ENCODE measurements at places on chromosomes 12 and 14. TPM values are rescaled to one million over a fixed set of nuclear protein-coding genes. Genes with fewer than 3 reads are reported as not detected.

EPYC gene
- not detected for total RNA-seq

CLEC2A gene
- not detected for total RNA-seq

RIPK3 gene
- 11.2 TPM for total RNA-seq

KRT83 gene
- not detected for total RNA-seq

BATF gene
- total RNA-seq, result 107 TPM

RGS6 gene
- 14.9 TPM for total RNA-seq

TRHDE gene
- not detected for total RNA-seq

P2RX2 gene
- not detected for total RNA-seq

GRCh38 chr12:14373217-14373616 lies 7.7 kb downstream of the ATF7IP start:
- peak overlapping the region; percentile 3 for H3K27ac ChIP-seq
- no peak overlapping the region for H3K4me3 ChIP-seq
- H3K36me3 ChIP-seq, result no peaks in the 10 kb centered on the region
- no peaks in the 10 kb centered on the region for H3K27me3 ChIP-seq

DNA sequence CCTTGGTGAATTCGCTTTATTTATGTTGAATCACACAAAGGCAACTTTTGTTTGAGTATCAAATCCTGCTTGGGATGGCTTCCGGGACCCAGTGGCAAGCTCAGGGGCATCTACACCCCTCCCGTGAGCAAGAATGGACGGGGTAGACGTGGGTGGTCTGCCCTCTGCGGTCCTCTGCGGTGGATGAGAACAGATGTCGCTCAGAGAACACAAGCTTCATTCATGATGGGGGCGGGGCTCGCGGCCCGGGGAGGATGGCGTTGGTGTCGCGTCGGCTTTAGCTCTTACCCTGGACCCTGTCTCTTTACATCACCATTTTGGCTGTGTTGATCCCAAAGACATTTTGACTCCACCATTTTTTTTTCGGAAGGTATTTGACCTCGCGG lies 158.5 kb upstream of the RTL1 start:
- no peaks in the 10 kb centered on the region for H3K4me1 ChIP-seq
- no peaks in the 10 kb centered on the region for H3K27me3 ChIP-seq
- no peak overlapping the region for H3K4me3 ChIP-seq
- no peaks in the 10 kb centered on the region for H3K36me3 ChIP-seq

GRCh38 chr12:93167841-93168492 lies 209.8 kb upstream of the NUDT4 start:
- H3K36me3 ChIP-seq, result no peaks in the 10 kb centered on the region
- H3K27ac ChIP-seq, result peak overlapping the region; percentile 88
- H3K4me3 ChIP-seq, result peak overlapping the region; percentile 69

DNA sequence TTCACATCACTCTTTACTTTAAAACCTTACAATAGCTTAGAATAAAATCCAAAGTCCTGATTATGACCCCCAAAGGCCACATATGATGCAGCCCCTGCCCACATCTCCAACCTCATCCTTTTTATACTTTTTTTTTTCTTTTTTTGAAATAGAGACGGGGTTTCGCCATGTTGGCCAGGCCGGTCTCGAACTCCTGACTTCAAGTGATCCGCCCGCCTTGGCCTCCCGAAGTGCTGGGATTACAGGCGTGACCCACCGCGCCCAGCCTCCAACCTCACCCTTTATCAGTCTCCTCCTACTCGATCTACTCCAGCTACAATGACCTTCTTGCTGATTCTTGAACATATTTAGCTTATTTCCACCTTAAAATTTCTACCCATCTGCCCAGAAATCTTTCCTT lies 1.2 kb upstream of the MAPKAPK5 start:
- H3K27me3 ChIP-seq, result no peaks in the 10 kb centered on the region
- no peaks in the 10 kb centered on the region for H3K36me3 ChIP-seq
- peak overlapping the region; percentile 97 for H3K4me3 ChIP-seq
- DNase-seq, result no peak

DNA sequence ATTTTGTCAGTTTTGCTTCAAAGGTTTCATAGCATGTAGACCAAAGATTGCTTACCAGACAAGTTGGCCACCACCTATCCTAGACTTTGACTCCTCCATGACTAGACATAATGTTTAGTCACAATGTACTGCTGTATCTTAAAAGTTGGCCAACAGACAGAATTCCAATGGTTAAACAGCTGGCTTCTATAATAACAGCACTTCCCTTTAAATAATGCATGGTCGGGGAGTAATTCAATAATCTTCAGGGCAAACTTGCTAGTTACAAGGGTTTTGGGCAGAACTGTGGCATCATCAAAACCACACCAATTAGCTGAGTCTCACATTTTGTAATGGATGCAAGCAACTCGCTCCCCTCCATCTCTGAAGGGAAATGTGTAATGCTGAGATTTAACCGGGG lies 56.9 kb downstream of the IGF1 start:
- no peaks in the 10 kb centered on the region for H3K27me3 ChIP-seq
- no peak overlapping the region for H3K27ac ChIP-seq
- H3K4me1 ChIP-seq, result no peaks in the 10 kb centered on the region
- no peak for DNase-seq
- H3K4me3 ChIP-seq, result no peak overlapping the region

GRCh38 chr12:127383281-127383680 lies 883.7 kb upstream of the TMEM132C start:
- no peak for DNase-seq
- no peaks in the 10 kb centered on the region for H3K27me3 ChIP-seq
- H3K36me3 ChIP-seq, result no peaks in the 10 kb centered on the region

GRCh38 chr12:92619730-92620684 lies 82.8 kb upstream of the PLEKHG7 start:
- H3K27ac ChIP-seq, result no peak overlapping the region
- no peak for DNase-seq
- H3K36me3 ChIP-seq, result no peaks in the 10 kb centered on the region
- H3K4me3 ChIP-seq, result no peak overlapping the region
- no peaks in the 10 kb centered on the region for H3K4me1 ChIP-seq
- H3K27me3 ChIP-seq, result no peaks in the 10 kb centered on the region

- no peak overlapping the region for H3K27ac ChIP-seq
- H3K4me3 ChIP-seq, result no peak overlapping the region
- H3K36me3 ChIP-seq, result no peaks in the 10 kb centered on the region
- H3K4me1 ChIP-seq, result peaks cover 22% of the 10 kb centered on the region
- DNase-seq, result no peak
Measured at GRCh38 chr14:89374908-89375307, 42.1 kb downstream of the FOXN3 start.

DNA sequence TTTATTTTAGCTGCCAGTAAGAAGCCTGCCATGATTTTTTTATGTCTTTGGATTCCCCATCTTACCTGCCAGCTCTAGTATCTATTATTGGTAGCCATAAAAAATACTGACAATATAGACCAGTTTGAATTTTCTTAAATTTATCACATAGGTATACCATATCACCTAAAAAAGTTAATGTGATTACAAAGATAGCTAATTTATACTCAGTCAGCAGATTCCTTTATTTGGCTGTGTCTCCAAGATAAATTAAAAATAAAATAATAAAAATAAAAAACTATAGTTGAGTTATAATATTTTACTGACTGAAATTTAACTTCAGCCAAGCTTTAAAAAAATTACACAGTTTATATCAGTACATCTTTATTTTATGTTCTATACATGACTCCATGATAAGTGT lies 128.3 kb downstream of the GPHN start:
- no peaks in the 10 kb centered on the region for H3K27me3 ChIP-seq
- H3K4me1 ChIP-seq, result no peaks in the 10 kb centered on the region
- no peak overlapping the region for H3K27ac ChIP-seq

DNA sequence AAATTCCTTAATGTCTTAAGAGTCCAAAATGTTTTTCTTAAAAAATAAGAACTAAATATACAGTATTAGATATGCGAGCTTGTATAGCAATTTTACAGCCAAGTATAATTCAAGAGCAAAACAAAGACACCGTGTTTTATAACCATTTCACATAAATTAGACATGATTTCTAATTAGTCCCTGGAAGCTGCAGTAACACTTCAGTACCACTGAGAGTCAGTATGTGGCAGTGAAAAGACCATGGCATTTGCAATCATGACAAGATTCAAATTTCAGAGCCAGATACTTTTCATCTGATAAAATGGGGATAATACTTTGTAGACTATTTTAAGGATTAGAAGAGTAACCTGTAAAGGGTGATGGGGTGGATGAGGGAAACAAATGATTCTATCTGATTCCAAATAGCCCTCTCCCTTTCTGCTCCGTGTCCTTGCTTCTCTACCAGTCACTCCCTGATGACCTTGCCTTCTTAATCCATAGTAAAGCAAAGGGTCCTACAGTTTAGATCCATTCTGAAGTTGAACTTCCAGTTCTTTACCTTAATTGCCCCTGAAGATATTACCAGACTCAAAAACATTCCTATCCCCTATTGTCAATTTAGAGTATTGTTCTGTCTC lies 145.4 kb upstream of the ABCD2 start:
- H3K4me1 ChIP-seq, result no peaks in the 10 kb centered on the region
- DNase-seq, result no peak
- H3K36me3 ChIP-seq, result no peaks in the 10 kb centered on the region
- no peak overlapping the region for H3K4me3 ChIP-seq
- H3K27ac ChIP-seq, result no peak overlapping the region
- H3K27me3 ChIP-seq, result no peaks in the 10 kb centered on the region

GRCh38 chr12:64663015-64663414 lies 52.7 kb downstream of the RASSF3 start:
- no peak for DNase-seq
- H3K4me3 ChIP-seq, result no peak overlapping the region
- no peak overlapping the region for H3K27ac ChIP-seq
- H3K36me3 ChIP-seq, result no peaks in the 10 kb centered on the region

DNA sequence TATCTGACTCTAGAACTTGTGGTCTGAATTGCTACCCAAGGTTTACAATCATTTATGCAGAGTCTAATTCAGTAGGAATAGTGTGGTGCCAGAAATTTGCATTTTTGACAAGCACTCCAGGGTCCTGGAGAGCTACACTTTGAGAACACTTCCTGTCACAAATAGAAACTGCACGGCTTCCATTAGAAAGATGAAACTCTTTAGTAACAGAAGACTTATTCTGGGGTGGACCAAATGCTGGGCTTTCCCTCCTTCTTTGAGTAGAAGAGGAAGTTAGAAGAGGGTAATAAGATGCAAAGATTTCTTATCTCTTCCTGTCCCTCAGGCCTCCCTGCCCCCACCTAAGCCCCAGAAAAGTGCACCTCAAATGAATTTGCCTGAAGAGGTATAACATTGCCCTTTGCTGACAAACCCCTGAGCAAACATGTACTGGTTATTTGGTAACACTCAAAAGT lies 28.4 kb downstream of the DGLUCY start:
- H3K27ac ChIP-seq, result peak overlapping the region; percentile 78
- H3K27me3 ChIP-seq, result no peaks in the 10 kb centered on the region
- peaks cover 14% of the 10 kb centered on the region for H3K4me1 ChIP-seq
- H3K36me3 ChIP-seq, result peaks cover 14% of the 10 kb centered on the region

GRCh38 chr12:21543151-21543550 lies 17.1 kb downstream of the SPX start:
- no peaks in the 10 kb centered on the region for H3K36me3 ChIP-seq
- H3K27me3 ChIP-seq, result no peaks in the 10 kb centered on the region
- H3K4me1 ChIP-seq, result no peaks in the 10 kb centered on the region

- no peak overlapping the region for H3K27ac ChIP-seq
- no peaks in the 10 kb centered on the region for H3K4me1 ChIP-seq
- no peak for DNase-seq
- no peak overlapping the region for H3K4me3 ChIP-seq
- H3K27me3 ChIP-seq, result no peaks in the 10 kb centered on the region
Measured at GRCh38 chr14:74704656-74705055, 8.2 kb downstream of the AREL1 start.

DNA sequence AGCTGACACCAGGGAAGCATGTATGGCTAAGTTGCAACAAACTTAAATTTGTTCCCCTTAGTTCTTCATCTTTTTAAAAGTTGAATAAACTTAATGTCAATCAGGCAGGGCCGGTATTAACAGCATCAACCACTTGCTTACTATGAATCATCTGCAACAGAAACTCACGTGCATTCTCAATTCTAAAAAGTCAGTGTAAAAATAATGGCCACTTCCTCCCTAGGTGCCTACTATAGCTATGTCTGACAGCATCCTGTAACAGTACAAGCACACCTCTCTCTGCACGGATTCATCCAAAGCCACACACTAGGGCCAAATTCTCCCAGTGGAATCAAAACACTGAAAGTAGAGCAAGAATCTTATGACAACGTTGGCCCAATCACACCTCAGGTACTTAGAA lies 48.6 kb downstream of the PPP1R36 start:
- H3K4me3 ChIP-seq, result no peak overlapping the region
- no peaks in the 10 kb centered on the region for H3K27me3 ChIP-seq
- H3K27ac ChIP-seq, result no peak overlapping the region
- H3K4me1 ChIP-seq, result no peaks in the 10 kb centered on the region
- DNase-seq, result peak; percentile 24

DNA sequence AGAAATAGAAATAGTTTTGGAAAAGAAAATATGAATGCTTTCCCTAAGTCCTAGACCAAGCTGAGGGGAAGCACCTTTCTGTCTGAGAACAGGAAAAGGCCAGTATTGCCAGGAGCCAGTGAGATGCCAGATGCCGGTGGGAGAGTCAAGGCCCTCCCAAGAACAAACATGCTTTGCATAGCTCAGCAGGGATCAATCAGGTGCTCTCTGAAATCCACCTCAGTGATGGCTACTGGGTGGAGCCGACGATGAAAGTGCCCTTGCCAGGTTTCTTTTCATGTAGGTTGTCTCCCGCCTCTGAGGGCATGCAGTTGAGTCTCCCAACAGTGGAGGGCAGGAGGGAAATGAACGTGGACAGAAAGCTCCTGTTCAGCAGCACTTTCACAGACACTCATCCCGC lies 28.3 kb downstream of the DEGS2 start:
- H3K27ac ChIP-seq, result no peak overlapping the region
- no peaks in the 10 kb centered on the region for H3K4me1 ChIP-seq
- no peak for DNase-seq
- peaks cover 36% of the 10 kb centered on the region for H3K36me3 ChIP-seq
- no peak overlapping the region for H3K4me3 ChIP-seq
- no peaks in the 10 kb centered on the region for H3K27me3 ChIP-seq

DNA sequence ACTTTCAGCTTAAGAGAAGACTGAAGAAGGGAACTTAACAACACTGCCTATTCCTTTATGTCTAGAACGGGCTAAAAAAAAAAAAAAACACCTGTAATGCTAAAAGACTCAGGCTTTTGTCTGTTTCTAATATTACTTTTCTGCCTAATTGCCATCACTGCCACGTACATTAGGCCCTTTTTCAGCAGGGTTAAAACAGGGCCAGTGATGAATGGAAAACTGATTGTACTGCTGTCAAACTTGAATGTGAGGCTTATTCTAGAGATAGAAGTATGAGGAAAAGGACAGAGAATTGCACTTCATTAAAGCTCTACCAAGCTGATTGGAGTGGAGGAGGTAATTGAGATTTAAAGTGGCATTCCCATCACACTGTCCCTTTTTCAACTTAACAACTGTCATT lies 535.8 kb downstream of the PRKD1 start:
- H3K27ac ChIP-seq, result no peak overlapping the region
- H3K36me3 ChIP-seq, result no peaks in the 10 kb centered on the region
- H3K4me3 ChIP-seq, result no peak overlapping the region
- H3K27me3 ChIP-seq, result no peaks in the 10 kb centered on the region

GRCh38 chr12:1069846-1070245 lies 78.8 kb downstream of the ERC1 start:
- H3K27ac ChIP-seq, result no peak overlapping the region
- no peaks in the 10 kb centered on the region for H3K36me3 ChIP-seq
- H3K27me3 ChIP-seq, result no peaks in the 10 kb centered on the region
